ENCODE measurements at places on chromosomes 12 and 14.

GRCh38 chr14:72236629-72237028, 304.4 kb downstream of the RGS6 start:
- DNase-seq: no peak

DNA sequence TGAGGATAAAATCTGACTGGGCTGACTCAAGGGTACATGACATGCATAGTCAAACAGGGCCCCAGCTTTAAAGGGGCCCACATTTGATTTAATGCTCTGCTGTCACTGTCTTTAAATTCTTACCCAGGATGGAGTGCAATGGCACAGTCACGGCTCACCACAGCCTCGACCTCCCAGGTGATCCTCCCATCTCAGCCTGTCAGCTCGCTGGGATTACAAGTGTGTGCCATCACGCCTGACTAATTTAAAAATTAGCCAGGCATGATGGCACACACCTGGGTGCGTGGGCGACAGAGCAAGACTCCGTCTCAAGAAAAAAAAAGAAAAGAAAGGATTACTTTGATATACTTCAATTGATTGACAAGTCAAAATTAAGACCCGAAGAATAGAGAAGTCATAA, 9.2 kb upstream of the PLBD1 start:
- no peak for DNase-seq

DNA sequence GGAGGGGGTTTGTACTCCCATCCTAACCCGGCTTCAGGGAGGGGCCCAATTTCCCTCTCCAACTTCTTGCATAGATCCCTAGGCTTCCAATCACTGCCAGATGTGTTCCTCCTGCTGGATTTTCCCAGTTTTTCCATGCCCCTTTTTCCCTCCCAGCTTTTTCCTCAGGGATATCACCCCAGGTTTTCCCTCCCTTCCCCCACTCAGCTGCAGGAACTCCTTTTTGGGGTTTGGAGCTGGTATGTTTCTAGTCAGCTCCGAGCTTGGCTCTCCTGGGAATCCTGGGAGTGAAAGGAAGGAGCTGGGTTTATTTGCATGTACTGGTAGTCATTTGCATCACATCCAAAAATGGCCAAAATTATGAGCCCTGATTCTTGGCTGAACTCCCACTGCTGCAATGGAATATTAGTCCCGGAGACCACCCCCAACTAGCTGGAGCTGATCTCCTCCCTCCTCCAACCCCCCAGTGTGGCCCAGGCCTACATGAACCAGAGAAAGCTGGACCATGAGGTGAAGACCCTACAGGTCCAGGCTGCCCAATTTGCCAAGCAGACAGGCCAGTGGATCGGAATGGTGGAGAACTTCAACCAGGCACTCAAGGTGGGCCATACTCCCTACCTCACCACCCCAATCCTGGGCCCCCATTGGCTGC, 1.4 kb upstream of the RDH5 start:
- no peak for DNase-seq

DNA sequence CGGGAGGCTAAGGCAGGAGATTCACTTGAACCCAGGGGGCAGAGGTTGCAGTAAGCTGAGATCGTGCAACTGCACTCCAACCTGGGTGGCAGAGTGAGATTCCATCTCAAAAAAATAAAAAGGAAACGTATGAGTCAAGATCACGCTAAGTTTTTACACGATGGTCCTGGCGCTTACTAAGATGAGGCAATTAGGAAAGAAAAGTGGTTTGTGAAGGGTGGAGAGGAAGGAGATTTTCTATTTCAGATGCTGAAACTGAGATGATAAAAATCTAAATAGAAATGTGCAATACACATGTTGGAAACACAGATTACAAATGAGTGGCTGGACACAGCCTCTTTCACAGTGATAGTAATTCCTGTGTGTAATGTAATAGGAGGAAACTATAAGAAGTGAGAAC, 63.2 kb downstream of the KDM5A start:
- DNase-seq: no peak

DNA sequence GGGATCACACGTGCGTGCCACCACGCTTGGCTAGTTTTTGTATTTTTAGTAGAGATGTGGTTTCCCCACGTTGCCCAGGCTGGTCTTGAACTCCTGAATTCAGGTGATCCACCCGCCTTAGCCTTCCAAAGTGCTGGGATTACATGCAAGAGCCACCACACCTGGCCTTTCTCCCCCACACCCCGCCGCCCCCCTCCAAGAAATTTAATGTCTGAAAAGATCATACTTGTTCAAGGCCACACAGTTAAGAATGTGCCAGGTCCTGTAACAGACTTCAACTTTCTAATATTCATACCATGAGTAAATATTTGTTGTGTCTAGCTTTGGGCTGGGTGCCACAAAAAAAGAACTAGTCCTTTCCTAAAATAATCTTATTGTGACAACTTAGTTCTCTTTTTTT, 9.1 kb downstream of the GATC start:
- no peak for DNase-seq

DNA sequence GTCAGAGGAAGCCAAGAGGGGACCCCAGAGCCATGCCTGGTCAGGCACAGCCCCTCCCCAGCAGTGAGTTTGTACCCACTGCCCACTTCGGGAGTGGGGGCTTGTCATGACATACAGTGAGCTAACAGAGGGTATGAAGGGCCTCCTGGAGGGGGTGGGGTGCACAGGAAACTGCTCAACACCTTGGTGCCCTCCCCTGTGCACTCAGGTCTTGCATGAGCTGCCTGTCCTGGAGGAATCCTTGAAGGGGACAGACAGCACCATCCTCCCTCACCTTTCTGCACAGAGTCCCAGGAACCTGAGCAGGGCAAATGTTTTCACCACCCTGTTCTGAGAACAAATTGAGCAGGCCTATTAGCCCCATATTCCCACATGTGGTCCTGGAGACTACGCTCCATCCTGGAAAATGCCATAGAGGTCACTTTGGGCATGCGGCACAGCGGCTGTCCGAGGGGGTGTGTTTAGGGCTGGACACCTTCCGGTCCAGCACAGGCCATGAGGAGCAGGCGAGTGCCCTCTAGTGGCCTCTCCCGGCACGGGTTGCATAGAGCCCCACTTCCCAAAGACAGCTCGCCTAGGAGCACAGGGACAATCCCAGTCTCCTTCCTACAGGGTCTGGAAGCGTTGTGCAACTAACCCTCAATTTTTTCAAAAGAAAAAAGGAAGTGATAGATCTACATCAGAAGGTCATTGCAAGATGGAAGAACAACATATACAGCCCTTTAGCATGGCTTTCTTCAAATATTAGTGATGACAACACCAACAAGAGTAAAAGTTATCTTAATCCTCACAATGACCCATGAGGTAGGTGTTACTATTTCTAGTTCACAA, 31.9 kb upstream of the ZFP36L1 start:
- DNase-seq: peak; percentile 88

GRCh38 chr12:32475724-32476123, 76.4 kb downstream of the FGD4 start:
- no peak for DNase-seq

DNA sequence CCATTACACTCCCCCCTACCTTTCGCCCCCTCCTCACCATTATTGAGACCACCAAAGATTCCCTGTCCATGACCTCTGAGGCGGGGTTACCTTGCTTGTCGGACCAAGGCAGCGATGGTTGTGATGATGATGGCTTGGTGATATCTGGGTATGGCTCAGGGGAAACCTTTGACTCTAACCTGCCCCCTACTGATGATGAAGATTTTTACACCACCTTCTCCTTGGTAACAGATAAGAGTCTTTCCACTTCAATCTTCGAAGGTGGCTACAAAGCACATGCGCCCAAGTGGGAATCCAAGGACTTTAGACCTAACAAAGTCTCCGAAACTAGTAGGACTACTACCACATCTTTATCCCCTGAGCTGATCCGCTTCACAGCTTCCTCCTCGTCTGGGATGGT, 350.2 kb downstream of the DIO2 start:
- DNase-seq: peak; percentile 18

GRCh38 chr14:29721586-29721985, 206.1 kb downstream of the PRKD1 start:
- DNase-seq: no peak

- peak; percentile 97 for DNase-seq
Measured at GRCh38 chr12:109097435-109098182, at the start of gene UNG. UNG (plus strand) TSS chr12:109097597; CDS start chr12:109097680, 83 bp downstream.

DNA sequence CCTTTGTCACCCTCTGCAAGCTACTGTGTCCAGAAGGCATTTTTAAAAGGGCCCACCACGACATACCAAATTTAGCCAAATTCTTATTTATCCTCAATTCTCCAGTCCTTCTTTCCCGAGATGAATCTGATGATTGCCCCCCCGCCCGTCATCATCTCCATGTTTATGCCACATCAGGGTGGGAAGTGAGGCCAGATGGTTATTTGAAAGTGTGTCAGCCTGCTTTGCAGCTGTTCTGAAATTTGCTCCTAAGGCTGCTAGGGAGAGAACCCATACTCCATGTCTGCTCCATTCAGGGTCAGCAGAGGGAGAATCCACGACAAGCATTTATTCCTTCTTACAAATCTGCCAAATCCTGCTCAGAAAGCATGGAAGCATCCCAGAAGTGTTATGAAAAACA, 337.8 kb downstream of the ADAMTS20 start:
- DNase-seq: no peak

GRCh38 chr12:2650261-2651067, 144.3 kb upstream of the FKBP4 start:
- DNase-seq: no peak

- DNase-seq: peak; percentile 6
Measured at GRCh38 chr14:65131301-65131701, 29.0 kb upstream of the MAX start.

- DNase-seq: no peak
Measured at GRCh38 chr12:60100160-60100559, 504.3 kb downstream of the SLC16A7 start.

- no peak for DNase-seq
Measured at GRCh38 chr14:98689951-98690350, 582.0 kb downstream of the BCL11B start.

DNA sequence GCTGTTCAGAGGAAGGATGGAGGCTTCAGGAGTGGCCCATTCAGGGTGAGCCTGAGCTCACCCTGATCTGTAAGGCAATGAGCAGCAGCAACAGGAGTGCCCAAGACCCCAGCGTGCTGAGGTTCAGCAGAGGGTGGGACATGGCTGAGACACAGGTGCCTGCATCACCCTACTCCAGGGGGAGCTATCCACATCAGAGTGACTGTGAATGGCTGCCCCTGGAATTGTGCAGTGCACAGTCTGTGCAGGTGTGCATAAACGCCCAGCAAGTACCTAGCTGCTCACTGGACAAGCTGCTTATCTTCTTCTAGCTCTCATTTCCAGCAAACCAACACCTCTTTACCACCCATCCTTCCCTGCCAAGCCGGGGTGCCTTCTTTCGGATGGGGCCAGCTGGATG, 140.6 kb upstream of the PRMT8 start:
- DNase-seq: no peak

- DNase-seq: peak; percentile 52
Measured at GRCh38 chr12:102421802-102422583, 58.4 kb downstream of the IGF1 start.

- DNase-seq: no peak
Measured at GRCh38 chr14:91272341-91273272, 28.1 kb upstream of the GPR68 start.

- no peak for DNase-seq
Measured at GRCh38 chr12:1799051-1799881, 21.1 kb upstream of the LRTM2 start.

- no peak for DNase-seq
Measured at GRCh38 chr12:38785381-38785780, 120.0 kb downstream of the CPNE8 start.

GRCh38 chr12:22477894-22478287, 66.5 kb downstream of the C2CD5 start:
- peak; percentile 6 for DNase-seq

GRCh38 chr12:684416-684815, 21.2 kb upstream of the NINJ2 start:
- no peak for DNase-seq

GRCh38 chr14:95069018-95069417, 88.3 kb downstream of the DICER1 start:
- no peak for DNase-seq

DNA sequence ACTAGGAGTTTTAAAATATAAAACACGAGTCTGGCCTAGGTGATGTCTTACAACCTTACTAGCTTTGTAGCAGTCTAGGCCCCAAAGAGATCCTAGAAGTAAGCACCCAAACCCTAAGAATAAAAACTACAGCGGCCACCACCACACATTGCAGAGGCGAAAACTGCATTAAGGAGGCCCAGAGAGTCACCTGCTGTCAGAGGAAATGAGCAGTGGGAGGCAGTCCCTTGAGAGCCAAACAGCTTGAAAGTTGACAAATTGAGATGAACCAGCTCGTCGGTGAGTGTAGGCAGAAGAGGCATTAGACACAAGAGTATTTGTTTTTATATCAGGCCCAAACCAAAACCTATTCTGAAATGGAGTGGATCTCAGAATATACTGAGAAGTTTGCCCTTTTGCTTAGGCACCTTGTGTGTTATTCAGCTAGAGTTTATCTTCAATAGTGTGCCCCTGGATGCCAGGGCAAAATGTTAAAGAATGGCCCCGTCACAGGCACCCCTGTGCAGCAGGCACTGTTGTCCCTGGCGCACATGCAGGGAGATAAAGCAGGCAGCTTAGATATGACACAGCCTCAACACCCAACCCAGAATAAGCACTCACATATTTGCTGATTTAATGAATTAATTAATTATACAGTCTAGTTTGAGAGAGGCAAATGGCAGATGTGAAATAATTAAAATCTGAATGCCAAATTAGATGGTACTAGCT, 56.7 kb downstream of the TTC7B start:
- no peak for DNase-seq

GRCh38 chr12:24798335-24798734, 150.6 kb downstream of the BCAT1 start:
- DNase-seq: peak; percentile 46

- DNase-seq: peak; percentile 89
Measured at GRCh38 chr12:126784328-126784921, 1482.5 kb upstream of the TMEM132C start.

DNA sequence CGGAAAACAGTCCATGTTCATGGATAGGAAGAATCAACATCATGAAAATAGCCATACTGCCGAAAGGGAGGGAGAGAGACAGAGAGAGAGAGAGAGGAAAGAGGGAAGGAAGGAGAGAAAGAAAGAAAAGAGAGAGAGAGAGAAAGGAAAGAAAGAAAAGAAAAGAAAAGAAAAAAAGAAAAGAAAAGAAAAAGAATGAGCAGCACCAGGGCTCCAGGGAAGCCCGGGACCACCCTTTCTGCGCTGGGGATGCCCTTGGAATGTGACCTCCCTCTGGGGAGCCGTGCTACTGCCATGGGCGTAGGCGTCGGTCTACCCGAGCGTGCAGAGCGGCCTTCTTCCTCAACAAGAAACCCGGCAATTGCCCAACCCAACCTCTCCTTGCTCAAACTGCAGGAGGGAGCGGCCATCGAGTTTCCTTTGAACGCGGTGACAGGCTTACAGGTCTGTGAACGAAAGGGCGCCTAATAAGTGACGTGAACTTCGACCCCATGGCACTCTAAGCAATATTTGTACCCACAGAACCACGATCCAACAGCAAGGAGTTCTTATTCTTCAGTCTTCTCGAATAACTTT, 16.9 kb downstream of the OR6S1 start:
- peak; percentile 81 for DNase-seq

- no peak for DNase-seq
Measured at GRCh38 chr12:6354495-6355393, 12.9 kb upstream of the TNFRSF1A start.

Measured in OCI-M1 (cell line).